NCI-H510A (cell line): ENCODE measurements at places on chromosomes 5 and 9.

DNA sequence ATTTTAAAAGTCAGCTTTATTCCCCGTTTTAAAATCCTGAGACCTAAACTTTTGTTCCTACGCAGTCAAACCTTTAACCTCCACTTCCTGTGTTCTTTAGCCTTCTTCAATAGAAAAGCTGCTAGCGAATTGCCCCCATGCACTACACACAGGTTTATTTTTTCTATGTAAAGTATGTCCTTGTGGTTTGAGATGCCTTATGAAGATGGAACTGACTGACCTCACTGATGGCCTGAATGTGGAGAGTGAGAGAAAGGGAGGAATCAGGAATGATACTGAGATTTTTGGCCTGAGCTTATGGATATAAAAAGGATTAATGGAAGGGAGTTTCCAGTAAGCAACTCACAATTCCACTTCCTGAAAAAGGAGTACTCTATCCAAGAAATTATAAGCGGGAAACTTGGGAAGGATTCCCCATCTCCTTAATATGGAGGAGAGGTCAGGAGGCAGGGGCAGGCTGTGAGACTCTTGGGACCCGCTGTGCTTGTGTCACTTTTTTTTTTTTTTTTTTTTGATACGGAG, 89.5 kb downstream of the UGCG start:
- DNase-seq = no peak

DNA sequence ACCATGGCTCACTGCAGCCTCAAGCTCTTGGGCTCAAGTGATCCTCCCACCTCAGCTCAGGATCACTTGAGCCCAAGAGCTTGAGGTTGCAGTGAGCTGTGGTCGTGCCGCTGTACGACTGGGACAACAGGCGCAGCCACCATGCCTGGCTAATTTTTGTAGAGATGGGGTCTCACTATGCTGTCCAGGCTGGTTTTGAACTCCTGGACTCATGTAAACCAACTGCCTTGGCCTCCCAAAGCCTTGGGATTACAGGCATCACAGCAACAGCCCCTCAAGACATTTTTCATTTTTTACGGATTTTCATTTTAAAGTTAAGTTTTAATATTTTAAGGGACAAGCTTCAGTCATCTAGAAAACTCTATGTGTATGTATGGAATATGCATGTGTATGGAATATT, 52.9 kb upstream of the MTMR12 start:
- DNase-seq = no peak

- DNase-seq = no peak
These were observed 925 bp upstream of the SAPCD2 start for GRCh38 chr9:137071282-137071681.

DNA sequence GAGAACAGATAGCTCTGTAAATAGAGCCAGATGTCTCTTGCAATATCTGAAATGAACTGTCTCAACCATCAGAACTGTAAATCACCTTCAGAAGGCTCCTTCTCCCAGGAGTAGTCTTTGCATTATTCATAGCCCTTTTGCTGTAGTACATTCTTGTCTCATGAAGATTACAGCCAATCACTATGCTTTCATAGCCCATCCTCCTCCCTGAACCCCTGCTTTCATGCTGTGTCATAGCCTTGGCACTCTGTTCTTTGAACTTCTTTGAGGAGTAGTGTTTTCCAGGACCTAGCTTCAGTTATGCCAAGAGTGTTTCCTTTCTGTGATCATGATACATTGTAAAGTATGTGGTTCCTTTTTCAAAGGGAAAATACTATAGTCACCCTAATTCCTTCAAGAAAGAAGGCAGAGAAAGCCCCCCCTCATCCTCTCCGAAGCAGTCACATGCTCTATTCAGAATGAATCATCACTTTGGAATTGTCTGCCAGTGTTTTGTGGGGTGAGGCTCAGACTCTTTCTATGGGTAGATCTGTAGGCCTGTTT, 61.1 kb downstream of the GRIA1 start:
- no peak for DNase-seq

DNA sequence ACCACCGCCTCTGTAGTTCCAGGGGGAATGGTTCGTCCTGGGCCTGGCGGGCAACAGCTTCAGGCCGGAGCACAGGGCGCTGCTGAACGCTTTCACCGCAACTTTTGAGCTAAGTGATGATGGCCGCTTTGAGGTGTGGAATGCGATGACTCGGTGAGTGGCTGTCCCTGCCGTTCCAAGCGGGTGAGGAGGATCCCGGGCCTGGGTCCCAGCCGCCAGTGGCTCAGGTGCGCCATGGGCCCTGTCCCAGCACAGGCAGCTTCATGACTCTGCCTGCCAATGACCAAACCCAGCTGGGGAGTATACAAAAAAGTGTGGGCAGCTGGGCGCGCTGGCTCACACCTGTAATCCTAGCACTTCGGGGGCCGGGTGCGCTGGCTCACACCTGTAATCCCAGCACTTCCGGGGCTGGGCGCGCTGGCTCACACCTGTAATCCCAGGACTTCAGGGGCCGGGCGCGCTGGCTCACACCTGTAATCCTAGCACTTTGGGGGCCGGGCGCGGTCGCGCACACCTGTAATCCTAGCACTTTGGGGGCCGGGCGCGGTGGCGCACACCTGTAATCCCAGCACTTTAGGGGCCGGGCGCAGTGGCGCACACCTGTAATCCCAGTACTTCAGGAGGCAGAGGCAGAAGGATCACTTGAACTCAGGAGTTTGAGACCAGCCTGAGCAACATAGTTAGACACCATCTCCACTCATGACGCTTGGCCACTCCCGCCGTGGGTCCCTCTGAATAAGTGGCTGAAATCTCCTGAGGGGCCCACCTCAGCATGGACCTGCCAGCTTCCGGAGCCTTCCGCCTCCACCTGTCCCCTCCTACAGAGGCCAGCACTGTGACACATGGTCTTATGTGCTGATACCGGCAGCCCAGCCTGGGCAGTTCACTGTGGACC, 1.1 kb downstream of the LCN12 start:
- DNase-seq = no peak

DNA sequence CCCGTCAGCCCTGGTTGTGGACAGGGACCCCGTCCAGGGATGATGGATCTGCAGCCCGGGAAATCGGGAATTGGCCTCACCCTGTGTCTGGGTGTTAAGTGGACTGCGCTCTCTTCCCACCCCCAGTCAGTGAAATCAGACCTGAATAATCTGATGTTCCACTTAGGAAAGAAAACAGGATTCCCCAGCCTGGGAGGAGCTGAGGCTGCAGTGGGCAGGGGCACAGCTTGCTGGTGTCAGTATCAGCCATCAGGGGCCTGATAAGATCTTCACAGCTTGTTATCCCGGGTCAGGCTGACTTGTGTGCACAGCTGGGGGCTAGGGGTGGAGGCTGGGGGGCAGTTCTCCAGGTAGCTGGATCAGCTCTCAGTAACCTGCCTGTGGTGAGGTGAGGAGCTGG, 29.1 kb downstream of the LMX1B start:
- DNase-seq = no peak

DNA sequence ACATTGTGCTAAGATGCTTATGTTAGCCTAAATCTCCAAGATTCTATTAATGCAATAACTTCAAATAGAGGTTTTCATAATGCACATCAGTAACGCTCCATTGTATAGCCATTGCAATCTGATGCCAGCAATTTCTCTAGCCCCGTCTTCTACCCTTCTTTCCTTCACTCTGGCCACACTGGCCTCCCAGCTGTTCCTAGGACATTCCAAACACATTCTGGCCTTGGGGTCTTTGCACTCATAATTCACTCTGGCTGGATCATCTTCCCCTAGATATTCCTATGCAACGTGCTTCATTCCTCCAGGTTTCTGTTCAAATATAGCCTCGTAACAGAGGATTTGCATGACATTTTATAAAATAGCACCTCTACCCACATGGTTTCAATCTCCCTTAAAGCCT, 23.3 kb downstream of the FAM81B start:
- DNase-seq = no peak

DNA sequence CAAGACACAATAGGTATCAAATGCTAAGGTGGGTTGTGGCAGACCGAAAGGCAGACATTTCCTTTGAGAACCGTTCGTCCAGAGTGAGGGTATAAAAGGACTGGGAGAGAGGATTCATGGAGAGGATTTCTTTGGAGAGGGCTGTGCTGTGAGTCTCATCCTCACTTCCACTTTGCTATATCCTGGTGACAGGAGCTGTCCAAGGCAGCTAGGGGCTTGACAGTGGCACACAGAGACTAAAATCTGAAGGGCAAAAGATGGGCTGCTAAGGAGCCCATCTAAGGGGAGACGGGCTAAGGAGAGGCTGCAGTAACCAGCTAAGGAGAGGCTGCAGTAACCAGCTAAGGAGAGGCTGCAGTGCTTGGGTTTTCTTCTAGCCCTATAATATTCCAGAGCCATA, 214.0 kb upstream of the ADRA1B start:
- DNase-seq = no peak

GRCh38 chr5:16891033-16891432, 45.1 kb downstream of the MYO10 start:
- DNase-seq = no peak

DNA sequence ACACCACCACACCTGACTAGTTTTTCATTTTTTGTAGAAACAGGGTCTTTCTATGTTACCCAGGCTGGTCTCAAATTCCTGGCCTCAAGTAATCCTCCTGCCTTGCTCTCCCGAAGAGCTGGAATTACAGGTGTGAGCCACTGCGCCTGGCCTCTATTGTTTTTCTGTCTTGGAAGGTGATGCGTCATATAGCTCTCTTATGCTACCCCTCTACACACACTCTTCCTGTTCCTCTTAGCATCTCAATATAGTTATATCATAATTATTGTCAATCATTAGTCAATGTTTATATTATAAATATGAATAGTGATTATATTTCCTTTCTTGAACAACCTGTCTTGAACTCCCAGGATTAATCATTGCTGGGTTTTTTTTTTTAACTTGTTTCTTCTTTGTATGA, 7.3 kb downstream of the PKD2L2 start:
- DNase-seq = no peak

DNA sequence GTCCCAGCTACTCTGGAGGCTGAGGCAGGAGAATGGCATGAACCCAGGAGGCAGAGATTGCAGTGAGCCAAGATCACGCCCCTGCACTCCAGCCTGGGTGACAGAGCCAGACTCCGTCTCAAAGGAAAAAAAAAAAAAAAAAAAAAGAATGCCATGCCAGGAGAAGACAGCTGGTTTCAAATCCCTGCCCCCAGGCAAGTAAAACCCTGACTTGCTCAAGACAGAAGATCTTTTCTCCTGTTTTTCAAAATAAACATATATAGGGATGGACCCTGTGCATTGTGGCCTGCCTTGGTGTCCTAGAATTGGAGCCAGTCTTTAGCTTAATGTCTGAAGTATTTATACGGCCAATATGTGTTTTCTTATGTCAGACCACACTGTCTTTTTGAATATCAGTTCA, 177.1 kb downstream of the NR3C1 start:
- no peak for DNase-seq

- DNase-seq = no peak
These were observed 14.6 kb downstream of the TRIM14 start for GRCh38 chr9:98104445-98104881.

- no peak for DNase-seq
These were observed 171.7 kb downstream of the COL23A1 start for GRCh38 chr5:178418471-178419010.

- DNase-seq = no peak
These were observed 97.0 kb downstream of the FOXD1 start for GRCh38 chr5:73351593-73351992.

GRCh38 chr5:87116825-87117512, 150.7 kb upstream of the RASA1 start:
- DNase-seq = no peak

- no peak for DNase-seq
These were observed 4.4 kb upstream of the LYSMD3 start for GRCh38 chr5:90533794-90534193.

GRCh38 chr9:130186839-130187522, 14.8 kb downstream of the NCS1 start:
- peak; percentile 81 for DNase-seq

DNA sequence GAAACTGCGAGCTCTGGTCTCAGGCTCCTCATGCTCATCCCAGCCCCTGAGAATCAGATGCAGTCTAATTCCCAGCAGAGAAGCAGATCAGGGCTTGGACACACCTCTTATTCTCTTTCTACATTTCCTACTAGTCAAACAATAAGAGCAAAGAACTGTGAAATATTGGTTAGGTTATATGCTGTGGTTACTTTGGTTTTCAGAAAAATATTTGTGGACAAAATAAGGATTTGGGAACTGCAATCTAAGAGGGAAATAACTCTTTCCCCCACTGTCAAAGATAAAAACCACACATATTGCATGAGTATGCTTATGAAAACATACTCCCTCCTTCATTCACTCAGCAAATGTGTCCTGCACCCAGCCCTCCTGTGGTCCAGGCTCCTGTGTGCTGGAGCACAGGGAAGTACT, 164.5 kb upstream of the S1PR3 start:
- no peak for DNase-seq

DNA sequence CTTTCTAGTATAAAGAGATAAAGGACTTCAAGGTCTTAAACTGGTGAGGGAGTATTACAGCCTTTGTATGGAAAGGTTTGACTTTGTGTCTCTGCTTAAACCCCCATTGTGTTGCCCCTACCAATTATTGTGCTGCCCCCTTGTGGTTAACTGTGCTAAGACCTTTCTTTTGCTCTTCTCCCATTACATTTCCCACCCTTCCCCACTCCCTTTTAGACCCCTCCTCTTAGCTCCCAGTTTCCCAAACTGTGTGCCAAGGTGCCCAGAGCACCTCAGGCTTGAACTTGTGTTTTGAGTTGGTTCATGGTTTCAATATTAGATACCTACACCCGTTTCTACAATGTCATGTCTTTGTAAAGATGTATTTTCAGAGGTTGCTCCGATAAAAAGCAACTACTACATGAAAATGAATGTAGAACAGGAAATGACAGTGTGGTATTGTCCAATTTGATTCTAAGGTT, 2.9 kb downstream of the JAK2 start:
- DNase-seq = no peak

DNA sequence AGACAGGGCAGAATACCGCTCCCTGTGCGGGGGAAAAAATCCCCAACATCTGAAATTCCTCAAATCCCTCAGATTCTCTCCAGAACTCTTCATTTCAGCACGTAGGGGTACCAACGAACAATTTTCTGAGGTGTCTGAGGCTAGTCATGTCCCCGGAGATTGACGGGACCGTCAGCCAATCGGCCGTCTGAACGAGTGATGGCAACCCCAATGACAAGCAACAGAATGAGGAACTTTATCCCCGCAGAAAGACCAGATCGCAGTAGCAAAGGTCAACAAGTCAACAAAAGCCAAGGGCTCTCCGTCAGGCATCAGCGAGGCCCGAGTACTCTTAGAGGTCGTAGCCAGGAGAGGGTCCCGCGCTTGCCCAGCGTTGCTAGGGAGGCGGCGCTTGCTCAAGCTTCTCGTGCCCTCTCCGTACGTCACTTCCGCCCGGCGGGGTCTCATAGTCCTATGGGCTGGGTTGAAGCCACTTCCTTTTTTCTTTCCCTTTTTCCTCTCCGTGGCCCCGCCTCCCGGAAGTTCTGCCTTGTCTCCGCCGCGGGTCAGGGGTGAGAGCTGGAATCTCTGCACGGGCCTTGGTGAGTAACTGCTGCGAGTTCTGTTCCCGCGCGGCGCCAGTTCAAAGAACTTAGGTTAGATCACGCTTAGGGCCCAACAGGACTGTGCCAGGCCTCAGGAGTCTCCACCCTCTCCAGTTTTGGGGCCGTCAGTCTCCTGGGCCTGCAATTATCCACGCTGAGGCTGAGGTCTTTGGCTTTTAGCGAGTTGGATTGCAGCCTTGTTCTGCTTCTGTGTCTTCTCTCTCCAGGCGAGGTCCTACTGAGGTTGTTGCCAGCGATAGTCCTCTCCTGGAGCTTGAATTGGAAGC, at the start of gene RNF20:
Gene RNF20, plus strand, starts transcription at position 520 of the 871 bp plus-strand sequence. CDS start 1,571 bp downstream, outside the sequence.
- DNase-seq = peak; percentile 99
